A549 treated with dexamethasone at 1 μM for 4 hours (cell line): ENCODE measurements at places on chromosomes 3 and 15. TPM values are rescaled to one million over a fixed set of nuclear protein-coding genes. Genes with fewer than 3 reads are reported as not detected.

The ADAMTS9 gene
- 0.61 to 1.1 TPM (median 0.73 TPM) in 5 replicates for total RNA-seq

The FOXL2NB gene
- total RNA-seq = 0.56 to 1.8 TPM (median 1.2 TPM) in 5 replicates

The ALDH1L1 gene
- total RNA-seq = 0.12 to 0.22 TPM (median 0.17 TPM) in 5 replicates

The LRRC3B gene
- not detected in 5 replicates for total RNA-seq

The ZNF662 gene
- not detected in 5 replicates for total RNA-seq

The CD200R1 gene
- total RNA-seq = 0.07 to 0.14 TPM (median 0.09 TPM) in 5 replicates
